ENCODE measurements at places on chromosomes 11 and 22. TPM values are rescaled to one million over a fixed set of nuclear protein-coding genes. Genes with fewer than 3 reads are reported as not detected.

Gene LRP4
- total RNA-seq = 0.18 TPM

Gene PACSIN3
- 10.5 TPM for total RNA-seq

Gene RGL4
- 3.0 TPM for total RNA-seq

Gene BATF2
- not detected for total RNA-seq

Gene MPZL3
- 93.0 TPM for total RNA-seq

Gene FJX1
- total RNA-seq = not detected

GRCh38 chr11:106621484-106621883 is 396.8 kb downstream of the GUCY1A2 start:
- no peak for DNase-seq

DNA sequence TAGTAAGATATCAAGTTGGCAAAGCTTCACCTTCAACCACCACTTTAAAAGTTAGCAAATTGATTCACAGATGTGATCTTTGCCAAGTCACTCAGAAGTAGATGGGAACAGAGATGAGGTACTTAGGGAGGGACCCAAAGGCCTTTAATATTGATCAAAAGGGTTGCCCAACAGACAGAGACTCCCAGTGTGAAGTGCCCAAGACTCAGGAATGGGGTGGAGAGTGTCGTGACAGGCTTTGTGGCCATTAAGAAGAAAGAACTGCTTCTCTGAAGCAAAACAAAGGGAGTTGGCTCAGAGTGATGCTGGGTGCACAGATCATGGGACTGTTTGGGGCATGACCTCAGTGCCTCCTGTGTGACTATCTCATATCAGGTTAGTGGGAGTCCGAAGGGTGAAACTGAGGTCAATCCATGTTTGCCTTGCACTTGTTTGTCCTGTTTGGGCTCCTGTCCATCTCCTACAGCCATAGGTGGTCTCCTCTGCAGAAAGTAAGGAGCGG is 132.3 kb downstream of the APIP start:
- no peak for DNase-seq

GRCh38 chr22:31230155-31230870 is 18.2 kb downstream of the LIMK2 start:
- DNase-seq = no peak

- DNase-seq = no peak
These were observed at the start of gene CD81 for GRCh38 chr11:2376751-2377451. CD81 (plus strand) TSS chr11:2377310; CDS start chr11:2377550, 240 bp downstream.

DNA sequence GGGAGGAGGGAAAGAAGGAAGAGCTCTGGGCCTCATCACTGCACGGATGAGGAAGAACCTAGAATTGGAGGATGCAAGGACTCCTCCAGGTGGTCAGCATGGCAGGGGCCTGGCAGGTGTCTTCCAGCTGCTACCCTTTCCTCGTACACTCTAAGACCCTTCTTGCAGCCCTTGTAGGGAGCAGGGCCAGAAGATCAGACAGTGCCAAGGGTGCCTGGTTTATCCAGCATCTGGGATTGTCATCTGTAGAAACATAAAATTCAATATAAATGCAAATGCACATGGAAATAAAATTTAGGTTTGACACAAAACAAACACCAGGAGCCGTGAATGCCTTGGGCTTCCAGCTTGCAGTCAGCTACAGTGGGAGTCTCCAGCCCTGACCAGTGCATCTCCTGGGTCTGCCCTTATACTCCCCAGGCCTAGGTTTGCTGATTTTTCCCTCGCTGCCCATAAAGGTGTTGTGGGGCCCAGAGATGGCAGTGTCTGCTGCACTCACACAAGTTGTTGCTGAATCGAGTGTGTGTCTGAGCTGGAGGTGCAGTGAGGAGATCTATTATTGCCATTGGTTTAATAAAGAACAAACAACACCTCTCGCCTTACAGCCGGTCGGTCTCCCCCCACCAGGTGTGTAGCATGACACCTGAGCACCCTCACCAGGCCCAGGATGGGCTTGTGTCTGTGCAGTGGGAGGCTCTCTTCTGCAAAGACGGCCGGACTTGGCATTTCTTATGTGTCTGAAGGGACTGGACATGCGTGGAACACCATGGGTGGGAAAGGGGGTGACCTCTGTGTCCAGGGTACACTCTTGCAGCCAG is 87.1 kb downstream of the BCR start:
- DNase-seq = no peak

DNA sequence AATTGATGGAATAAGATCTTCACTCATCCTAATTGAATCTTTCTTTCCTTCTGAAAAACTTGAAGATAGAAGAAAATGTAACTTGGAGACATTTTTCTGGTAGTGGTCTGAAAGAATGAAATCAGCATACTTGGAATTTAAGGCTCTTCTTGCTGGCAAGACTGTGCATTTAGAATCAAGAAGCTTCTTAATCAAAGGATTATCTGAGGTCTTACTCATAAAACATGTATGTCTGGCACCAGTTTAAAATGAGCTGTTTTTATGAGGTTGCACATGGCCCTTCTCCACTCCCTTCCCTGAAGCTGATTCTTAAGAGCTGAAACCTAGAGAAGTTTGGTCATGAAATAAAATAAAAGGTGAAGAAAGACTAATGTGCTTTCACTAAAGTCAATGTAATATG is 77.3 kb downstream of the ARHGEF12 start:
- DNase-seq = no peak

Measured in activated naive CD4-positive, alpha-beta T cell treated with anti-CD3 and anti-CD28 coated beads, Interleukin-2, amount 50 U/mL, for 72 hours (primary cell).